ENCODE measurements at places on chromosomes 2 and 18.

DNA sequence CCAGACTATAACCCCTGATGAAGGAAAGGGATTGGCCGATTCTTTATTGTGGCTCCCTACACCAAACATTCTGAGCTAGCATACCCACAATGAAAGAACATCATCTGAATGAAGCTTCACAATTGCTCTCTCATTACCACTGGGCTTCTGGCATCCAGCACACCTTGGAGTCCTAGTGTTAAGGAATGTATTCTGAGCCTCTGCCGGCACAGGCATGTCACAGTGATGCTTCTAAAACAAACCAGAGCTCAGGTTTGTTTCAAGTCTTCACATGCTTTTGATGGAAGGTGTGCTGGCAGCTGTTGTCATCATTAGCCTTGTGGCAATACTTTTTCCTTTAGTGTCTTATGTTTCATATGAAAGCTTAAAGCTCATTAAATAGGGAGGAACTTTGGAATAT lies 76.3 kb upstream of the RBBP8 start:
- DNase-seq: no peak

GRCh38 chr2:209790066-209790728 lies 18.6 kb downstream of the UNC80 start:
- DNase-seq: no peak

GRCh38 chr2:96088340-96089335 lies 27.7 kb downstream of the ADRA2B start:
- DNase-seq: no peak

- DNase-seq: no peak
Observed at GRCh38 chr18:31512203-31512764, 14.3 kb downstream of the DSG2 start.

DNA sequence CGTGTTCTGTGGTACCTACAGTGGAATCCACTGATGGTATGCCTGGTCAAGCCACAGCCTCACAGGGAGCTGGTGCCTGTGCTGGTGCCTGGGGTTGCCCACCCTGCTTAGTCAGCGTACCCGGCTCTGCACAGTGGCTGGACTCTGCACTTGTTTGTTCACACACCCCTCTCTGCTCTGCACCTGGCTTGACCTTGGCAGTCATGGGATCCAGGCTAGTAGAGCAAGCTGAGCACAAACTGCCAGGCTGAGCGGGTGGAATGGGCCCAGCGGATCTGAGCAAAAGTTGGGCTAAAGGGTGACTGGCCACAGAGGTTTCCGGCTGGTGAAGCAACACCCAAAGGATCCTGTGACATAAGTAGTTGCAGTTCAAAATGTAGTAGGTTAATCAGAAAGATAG lies 163.5 kb downstream of the CDH19 start:
- no peak for DNase-seq

DNA sequence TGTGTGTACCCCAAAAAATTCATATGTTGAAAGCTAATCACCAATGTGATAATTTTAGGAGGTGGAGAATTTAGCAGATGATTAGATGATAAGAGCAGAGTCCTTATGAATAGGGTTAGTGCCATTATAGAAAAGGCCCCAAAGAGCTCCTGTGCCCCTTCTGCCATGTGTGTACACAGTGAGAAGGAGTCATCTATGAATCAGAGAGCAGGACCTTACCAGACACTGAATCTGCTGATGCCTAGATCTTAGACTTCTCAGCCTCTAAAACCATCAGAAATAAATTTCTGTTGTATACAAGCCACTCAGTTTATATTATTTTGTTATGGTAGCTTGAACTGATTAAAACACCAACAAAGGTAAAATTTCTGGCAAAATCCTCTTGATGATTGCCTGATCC lies 560.0 kb upstream of the CDH2 start:
- no peak for DNase-seq

DNA sequence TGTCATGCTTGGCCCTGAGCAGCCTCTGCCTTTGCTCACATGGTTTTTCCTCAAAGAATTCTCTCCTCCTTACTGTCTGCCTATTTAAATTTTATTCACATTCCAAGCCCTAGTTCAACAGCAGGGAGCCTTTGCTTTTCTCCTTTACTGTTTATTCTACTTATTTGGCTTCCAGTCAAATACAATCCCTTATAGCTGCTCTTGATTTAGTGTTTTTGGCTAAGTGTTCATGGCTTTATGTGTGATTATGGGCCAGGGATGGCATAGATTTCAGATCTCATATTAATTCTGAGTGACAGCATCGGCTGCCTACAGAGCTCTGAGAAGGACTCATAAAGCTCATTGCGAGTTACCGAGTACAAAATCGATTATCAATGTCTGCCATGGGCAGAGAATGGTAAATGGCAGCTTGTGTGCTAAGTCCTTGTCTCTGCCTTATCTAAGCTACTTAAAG lies 106.7 kb downstream of the METTL8 start:
- no peak for DNase-seq

GRCh38 chr2:223366566-223366965 lies 235.6 kb downstream of the SCG2 start:
- no peak for DNase-seq

DNA sequence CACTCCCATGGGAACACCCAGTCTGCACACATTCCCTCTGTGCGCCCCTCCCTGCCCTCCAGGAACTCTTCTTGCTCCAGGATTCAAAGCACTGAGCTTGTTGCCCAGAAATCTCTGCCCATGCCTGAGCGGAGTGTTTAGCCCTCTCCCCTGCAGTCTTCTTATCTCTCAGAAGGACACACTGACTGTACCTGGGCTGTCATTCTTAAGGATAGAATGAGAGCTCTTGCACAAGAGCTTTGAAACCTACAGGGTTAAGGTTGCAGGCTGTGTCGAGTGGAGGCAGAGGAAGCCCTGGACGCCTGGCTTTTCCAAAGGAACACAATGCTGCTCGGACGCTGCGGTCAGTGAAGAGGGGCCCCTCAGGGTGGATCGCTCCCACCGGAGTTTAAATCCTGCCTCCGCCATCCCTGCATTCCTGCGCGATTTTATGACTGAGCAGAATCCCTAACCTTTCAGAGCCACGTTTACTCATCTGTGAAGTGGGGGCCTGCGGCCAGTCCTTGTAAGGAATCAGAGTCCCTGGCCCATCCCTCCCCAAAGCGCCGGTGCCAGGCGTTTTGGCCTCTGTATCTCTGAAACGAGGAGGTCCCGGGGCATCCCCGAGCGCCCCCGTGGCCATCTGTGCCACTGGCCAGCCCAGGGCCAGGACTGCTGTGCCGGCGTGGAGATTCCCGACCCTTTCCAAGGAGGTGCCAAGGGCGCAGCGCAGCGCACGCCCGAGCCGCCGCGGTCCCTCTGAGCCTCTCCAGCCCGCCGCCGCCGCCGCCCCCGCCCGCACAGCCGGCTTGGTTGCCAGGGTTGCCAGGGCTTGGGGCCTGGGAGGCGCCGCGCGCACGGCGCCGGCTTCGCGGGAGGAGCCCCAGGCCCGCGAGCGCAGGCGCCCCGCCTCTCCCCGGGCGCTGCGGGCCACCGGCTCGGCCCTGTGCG lies 58.9 kb downstream of the FAM168B start:
- DNase-seq: no peak

DNA sequence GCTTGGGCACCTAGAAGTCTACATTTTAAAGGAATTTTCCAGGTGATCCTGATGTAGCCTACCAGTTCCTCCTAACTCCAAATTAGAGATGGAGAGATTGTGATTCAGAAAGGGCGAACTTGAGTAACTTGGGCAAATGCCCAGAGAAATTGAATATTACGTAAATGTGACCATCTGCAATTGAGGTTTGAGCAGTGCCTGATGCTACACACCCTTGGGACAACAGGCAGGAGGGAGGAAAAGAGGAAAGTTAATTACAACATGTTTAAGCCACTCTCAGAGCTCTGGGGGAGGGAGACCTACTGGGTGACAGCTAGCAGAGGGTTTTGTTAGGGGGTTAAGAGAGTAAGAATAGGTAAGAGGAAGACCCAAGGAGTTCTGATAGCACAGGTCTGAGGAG lies 208.9 kb downstream of the LPIN1 start:
- DNase-seq: no peak

DNA sequence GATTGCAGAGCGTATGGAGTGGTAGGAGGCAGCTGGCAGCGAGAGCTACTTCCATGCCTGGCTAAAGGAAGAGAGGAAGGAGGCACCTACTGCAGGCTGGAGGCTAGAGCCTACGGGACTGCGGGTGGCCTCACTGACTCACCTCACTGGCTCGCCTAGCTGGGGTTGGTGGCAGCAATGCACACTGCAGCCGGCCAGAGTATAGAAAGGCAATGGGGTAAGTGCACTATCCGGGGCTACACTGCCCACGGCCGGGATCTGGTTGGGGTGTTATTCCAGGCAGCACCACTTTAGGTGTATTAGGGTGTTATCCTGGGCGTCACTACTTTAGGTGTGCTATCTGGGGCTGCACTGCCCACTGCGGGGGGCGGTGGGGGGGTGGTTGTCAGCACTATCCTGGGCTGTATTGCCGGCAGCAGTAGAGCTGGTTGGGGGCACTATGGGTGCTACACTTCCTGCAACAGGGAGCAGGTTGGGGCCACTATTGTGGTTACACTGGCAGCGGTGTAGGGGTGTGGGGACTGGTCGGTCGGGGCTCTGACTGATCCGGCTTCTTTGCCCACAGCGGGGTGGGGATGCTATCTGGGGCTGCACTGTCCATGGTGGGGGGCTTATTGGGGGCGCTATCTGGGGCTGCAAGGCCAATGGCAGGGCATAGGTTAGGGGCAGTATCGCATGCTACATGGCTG lies 33.3 kb upstream of the ANKRD62 start:
- no peak for DNase-seq

GRCh38 chr2:161147856-161148255 lies 12.4 kb upstream of the TANK start:
- DNase-seq: no peak

- DNase-seq: no peak
Observed at GRCh38 chr2:30026091-30027055, 105.0 kb upstream of the ALK start.

DNA sequence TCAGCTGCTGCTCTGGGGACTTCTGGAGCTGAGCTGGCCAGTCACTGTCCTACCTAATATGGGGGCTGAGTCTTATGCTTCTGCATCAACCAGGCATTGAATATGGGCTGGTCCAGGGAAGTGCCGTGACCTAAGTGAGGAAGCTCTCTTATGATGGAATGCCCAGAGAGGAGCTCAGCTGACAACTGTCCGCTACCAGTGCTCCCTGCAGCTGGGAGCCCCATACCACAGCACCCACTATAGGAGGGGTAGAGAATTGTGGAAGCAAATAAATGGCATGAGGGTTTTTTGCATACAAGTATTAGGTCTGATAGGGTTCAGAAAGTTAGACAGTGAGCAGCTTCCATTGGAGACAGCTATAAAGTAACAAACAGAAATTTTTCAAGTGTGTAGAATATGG lies 4.5 kb downstream of the TIMM21 start:
- DNase-seq: no peak

DNA sequence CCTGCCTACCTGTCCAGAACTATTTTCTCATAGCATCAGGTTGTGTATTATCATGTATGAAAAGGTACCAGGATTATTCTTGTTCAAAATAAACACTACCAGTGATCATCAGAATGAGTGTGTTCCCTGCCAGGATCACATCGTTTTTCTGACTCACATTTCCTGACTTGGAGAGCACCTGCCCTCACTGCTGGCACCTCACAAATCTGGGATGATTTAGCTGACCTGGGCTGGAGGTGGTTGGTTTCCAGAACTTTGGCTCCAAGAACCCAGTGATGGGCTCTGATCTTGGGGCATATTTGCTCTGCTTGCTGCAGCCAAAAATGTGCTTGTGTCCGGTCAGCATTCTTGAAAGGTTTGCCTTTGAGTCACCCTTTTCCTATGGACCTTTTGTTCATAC lies 836.3 kb upstream of the ACVR2A start:
- DNase-seq: no peak

GRCh38 chr2:107285621-107286299 lies 399.8 kb upstream of the ST6GAL2 start:
- DNase-seq: no peak

DNA sequence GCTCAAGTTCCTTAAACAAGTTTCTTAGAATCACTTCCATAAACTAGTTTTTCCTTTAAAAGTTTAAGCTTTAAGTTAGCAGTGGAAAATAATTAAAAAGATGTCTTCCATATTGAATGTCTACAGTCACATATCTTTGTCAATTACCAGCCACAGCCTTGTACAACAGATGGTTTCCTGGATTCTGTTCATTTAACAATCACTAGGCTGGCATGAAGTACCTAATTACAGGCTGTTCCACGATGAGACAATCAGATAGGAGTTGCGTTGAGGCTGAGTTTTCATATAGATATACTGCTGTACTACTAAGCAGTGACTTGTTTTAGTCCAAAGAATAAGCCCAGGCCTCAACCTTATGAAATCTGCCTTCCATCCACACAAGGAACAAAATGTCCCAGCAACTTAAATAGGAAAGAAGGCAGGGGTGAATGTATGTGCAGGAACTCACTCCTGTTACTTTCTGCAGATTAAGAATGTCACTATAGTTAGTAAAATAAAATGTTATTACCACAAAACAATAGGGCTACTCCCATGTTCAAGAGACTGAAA lies 131.0 kb downstream of the ZAP70 start:
- no peak for DNase-seq

DNA sequence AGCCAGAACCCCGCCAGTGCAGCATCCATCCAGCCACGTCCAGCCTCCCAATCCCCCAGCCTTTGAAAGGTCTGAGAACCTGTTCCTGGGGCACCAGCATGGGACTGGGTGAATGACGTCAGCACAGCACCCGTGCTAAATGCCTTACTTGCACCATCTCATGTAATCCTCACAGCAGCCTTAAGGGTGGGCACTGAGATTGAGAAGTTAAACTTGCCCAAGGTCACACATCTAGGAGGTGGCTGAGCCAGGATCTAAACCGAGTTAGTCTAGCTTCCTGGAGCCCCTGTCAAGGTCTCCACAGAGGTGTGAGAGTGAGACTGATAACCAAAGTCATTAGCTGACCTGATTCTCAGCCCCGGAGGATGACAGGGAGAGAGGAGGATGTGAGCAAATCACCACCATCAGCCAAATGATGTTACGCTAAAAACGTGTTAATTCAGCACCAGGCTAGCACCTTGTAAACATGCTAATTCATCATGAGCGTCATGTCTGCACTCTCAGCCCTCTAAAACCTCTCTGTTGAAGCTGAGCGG lies 4.6 kb downstream of the CD8A start:
- no peak for DNase-seq

- DNase-seq: no peak
Observed at GRCh38 chr2:4962419-4962818, 729.8 kb upstream of the SOX11 start.

- no peak for DNase-seq
Observed at GRCh38 chr2:135169900-135170753, 118.0 kb downstream of the RAB3GAP1 start.

DNA sequence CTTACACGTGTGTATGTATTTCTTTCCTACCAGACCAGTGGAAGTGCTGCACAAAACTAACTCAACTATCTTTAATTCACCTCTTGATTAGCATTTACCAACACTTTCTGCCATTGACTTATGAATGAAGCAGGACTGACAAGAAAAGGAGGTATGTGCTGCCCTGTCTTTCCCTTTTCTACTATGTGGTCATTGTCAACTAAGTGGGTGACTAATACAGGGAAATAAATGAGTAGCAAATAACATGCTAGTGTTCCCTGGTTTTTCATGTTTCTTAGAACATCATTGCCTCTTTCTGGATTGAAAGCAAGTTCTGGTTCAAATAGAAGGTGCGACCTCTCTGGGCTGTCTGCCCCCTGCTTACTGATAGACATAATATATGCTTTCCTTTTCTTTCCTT lies 58.0 kb downstream of the LINC00305 start:
- DNase-seq: no peak

GRCh38 chr2:64939332-64939917 lies 49.8 kb upstream of the SLC1A4 start:
- no peak for DNase-seq

GRCh38 chr18:42271647-42272414 lies 316.8 kb downstream of the PIK3C3 start:
- DNase-seq: no peak

GRCh38 chr18:63322908-63323634 lies 3.5 kb upstream of the BCL2 start:
- DNase-seq: peak; percentile 20
